ENCODE measurements at places on chromosomes 4 and X.

DNA sequence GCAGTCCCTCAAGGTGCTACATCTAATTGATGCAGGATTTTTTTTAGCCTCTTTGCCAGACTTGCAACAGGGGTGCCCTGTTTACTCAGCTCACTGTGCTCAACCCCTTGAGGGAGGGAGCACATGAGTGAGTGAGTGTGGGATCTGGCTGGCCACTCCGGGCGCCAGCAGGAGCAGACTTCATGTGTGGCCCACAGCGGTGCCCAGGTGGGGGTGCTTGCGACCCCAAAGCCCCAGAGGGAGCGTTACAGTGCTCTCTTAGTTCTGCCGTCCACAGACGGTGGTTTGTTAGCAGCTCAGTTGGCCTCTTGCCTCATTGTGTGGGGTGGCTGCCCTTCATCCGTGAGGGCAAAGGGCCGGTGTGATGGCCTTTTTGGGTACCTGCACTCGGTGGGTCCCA lies 81.6 kb upstream of the MYOZ2 start:
- no peak for DNase-seq

DNA sequence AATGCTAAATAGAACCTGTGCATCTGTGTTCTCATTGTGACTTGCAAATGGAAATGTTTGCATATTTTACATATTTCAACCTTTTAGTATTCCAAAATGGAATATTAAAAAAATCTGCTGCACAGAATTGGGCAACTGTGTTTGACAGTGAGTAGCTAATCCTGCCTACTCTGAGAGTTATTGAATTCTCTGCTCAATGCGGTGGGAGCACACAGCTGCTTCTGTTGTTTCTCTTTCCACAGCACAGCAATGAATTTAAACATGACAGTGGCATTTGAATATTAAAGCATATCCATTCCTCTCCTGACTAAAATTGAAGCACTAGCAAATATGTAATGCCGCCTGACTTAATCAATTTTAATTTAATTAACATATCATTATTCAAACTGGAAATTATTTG lies 366.6 kb downstream of the GASK1B start:
- DNase-seq: no peak

GRCh38 chr4:11359591-11359990 lies 69.1 kb downstream of the HS3ST1 start:
- no peak for DNase-seq

DNA sequence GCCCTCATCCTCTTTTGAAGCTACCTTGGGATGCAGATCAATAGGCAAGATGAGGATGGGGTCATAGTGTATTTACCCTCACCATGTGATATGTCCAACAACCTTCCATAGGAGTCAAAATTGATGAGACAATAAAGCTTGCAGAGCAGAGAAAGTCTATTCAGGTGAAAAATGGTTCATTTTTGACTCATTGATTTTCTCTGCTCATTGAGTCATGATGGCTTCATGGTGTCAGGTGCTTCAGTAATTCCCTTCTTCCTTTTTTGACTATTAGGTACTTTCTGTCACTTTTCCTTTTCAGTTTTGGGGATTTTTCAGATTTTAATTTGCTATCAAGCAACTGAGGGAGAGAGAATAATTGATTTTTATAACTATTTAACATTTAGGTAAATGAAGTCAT lies 55.9 kb upstream of the IL2 start:
- DNase-seq: no peak

- DNase-seq: peak; percentile 14
These were observed 16.1 kb upstream of the TASL start for GRCh38 chrX:30593440-30594200.

GRCh38 chr4:122091836-122092405 lies 60.2 kb upstream of the BLTP1 start:
- no peak for DNase-seq

DNA sequence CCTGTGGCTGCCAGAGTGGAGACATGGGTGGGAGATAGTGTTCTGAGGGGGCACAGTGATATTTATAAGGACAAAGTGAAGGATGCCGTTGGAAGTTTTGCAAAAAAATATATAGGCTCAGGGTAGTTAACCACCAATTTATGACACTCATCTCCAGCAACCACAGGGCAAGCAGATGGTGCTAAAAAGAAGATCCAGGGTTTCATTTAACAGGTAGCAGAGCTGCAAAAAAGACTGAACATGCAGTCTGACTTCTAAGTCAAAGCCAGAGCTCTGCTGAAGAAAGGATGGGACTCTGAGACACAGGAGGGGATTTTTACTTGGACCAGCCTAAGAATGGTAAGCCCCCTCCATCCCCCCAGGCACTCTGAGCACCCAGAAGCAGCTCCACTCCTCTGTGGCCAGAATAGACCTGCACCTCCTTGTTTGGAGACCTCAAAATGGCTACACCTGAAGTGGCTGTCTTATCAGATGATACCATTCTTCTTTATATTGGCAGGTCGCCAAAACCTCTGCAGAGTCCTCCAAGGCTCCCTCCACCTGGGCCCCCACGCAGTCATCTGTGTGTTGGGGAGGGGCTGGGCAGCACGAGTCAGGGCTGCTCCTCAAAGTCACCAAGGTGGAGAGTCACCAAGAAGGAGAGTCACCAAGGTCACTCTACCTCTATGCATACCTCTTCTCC lies 161.4 kb upstream of the FAM9B start:
- DNase-seq: no peak

DNA sequence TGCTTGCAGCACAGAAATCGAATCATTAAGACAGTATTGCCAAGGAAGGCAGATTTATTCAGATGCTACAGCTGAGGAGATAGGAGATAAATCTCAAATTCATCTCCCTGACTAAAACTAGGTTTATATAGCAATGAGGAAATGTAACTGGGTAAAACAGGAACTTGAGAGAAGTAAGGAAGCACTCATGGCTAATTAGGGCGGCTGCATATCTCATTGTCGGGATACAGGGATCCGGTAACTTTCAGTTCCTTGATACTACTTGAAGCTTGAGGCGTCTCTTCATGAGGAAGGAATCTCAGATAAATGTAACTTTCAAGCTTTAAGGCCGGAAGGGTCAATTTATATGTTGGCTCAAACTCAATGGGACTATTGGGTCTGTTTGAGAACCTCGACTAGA lies 129.2 kb upstream of the WDR1 start:
- DNase-seq: no peak

GRCh38 chrX:130147631-130148030 lies 18.0 kb downstream of the AIFM1 start:
- no peak for DNase-seq

DNA sequence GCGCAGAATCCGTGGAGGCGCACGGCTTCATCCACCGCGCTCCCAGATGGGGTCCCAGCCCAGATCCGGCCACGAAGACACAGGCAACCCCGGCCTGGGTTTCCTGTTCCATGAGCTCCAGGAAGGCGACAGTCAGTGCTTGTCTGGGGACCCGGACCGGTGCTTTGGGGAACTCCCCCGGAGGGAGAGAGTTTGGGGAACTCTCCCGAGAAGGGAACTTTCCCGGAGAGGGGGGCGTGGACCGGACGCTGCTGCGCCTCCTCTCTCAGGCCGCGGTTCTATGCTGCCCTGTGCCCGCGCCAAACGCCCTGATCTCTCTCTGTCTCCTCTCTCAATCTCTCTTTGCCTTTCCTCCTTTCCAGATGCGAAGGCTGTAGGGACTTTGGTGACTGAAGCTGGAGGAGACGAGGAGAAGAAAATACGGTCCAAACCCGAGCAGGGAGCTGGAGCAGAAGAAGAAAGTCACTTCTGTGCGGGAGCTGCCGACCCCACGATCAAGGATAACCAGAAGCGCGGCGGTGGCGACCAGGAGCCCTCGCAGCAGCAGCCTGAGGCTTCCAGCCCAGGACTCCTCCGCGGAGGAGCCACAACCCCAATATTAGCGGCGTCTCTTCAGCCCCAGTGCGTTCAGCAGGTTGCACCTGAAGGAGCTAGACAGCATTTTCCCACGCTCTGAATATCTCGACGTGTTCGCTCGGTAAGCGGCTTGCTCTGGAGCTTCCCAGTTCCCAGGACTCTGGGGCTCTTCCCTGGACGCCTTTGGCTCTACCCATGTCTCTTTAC lies 47.6 kb upstream of the NKAP start:
- DNase-seq: peak; percentile 36

GRCh38 chr4:4820261-4820660 lies 39.2 kb upstream of the MSX1 start:
- DNase-seq: no peak

GRCh38 chrX:5341902-5342301 lies 886.8 kb downstream of the NLGN4X start:
- no peak for DNase-seq

- no peak for DNase-seq
These were observed 10.7 kb upstream of the NPY2R start for GRCh38 chr4:155197757-155198156.

GRCh38 chr4:153267890-153268289 lies 63.6 kb downstream of the TRIM2 start:
- no peak for DNase-seq

GRCh38 chr4:818106-818921 lies 7.6 kb downstream of the CPLX1 start:
- no peak for DNase-seq

DNA sequence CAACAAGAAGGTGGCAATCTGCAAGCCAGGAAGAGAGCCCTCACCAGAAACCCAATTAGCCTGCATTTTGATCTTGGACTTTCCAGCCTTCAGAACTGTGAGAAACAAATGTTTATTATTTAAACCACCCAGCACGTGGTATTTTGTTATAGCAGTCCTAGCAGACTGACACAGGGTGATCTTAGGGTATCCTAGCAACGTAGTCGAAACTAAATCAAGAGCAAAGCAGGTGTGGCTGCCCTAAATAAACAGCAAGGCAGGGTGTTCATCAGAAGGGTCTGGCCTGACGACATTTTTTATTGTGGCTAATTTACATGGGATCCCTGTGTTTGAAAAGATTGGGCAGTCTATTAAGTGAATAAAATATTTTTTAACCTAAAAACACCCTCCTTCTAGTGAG lies 198.8 kb downstream of the VEGFC start:
- no peak for DNase-seq

GRCh38 chr4:53601251-53601764 lies 10.0 kb upstream of the LNX1 start:
- peak; percentile 72 for DNase-seq

DNA sequence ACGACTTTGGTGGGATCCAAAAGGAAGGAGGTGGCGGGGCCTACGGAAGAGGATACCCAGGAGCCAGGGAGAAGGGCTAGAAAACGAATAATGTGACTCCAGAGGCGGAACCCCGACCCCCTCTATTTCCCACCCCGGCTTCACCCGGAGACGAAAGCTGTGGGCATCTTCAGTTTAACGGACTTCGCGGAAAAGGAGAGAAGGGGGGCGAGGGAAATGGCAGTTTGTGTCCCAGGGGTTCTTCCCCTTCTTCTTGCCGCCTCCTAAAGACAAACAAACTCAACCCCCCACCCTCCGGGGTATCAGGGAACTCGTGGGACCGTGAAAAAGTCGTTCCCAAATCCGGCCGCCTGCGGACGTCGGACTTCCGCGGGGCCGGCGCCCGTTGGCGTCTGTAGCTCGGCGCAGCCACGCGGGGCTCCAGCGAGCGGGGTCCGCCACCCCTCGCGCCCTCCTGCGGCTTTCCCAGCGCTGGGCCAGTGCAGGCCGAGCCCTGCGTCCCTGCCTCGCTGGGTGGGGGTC lies 3.6 kb upstream of the LEF1 start:
- peak; percentile 31 for DNase-seq

- peak; percentile 66 for DNase-seq
These were observed 16.4 kb downstream of the SMIM10L2A start for GRCh38 chrX:135437867-135438733.

- no peak for DNase-seq
These were observed 362.7 kb downstream of the STIM2 start for GRCh38 chr4:27223326-27223725.

DNA sequence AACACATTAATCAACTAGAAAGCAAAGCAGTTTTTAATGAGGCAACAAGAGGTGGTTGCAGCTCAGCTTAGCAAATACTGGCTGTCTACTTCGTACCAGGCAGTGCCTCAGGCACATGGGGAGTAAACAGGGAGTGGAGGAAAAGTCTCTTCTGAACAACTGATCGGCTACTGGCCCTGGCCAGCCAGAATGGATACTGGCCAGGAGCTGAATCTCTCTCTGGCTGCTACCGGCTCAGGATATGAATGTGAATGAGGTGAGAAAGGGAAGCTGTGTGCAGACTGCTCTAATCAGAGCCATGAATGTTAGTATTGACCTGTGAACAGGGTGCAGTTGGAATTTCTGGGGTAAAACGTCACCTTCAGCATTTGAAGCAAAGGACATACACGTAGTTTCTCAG lies 77.3 kb downstream of the STK32B start:
- no peak for DNase-seq

DNA sequence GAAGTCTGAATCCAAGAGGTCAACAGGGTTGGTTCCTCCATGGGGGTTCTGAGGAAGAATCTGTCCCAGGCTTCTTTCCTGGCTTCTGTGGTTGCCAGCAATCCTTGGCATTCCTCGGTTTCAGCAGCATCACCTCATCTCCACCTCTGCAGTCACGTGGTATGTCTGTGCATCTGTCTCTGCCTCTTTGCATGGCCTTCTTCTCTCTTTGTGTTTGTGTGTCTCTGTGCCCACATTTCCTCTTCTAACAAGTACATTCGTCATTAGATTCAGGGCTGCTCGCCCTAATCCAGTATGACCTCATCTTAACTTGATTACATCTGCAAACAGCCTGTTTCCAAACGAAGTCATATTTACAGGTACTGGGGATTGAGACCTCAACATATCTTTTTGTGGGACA lies 114.0 kb downstream of the BCOR start:
- DNase-seq: no peak

- DNase-seq: no peak
These were observed 2.3 kb downstream of the FHDC1 start for GRCh38 chr4:152938237-152938947.

GRCh38 chr4:74555231-74555630 lies 110.3 kb downstream of the AREG start:
- DNase-seq: no peak

DNA sequence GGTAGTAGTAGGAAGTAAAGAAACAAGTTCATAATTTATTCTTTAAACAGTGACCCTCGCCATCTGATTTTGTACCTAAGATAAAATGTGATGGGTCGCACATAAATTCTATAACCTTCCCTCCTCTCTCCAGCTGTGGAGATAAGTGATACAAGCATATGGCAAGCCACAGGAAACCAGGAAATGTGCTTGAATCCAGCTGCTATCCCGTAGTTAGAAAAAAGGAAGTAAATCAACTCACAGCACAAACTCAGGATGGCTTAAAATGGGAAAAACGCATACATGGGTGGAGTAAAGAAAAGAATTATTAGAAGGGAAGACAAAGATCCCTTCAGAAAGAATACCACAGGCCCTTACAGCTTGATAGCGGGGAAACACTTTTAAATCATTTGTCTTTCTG lies 78.2 kb downstream of the ZNF827 start:
- no peak for DNase-seq

GRCh38 chr4:16461362-16461761 lies 235.1 kb upstream of the TAPT1 start:
- no peak for DNase-seq

- DNase-seq: no peak
These were observed 351.4 kb downstream of the KLHL13 start for GRCh38 chrX:117765211-117765610.

GRCh38 chrX:19883878-19884277 lies 3.5 kb downstream of the SH3KBP1 start:
- no peak for DNase-seq

All from WTC11 (cell line).